ENCODE measurements at places on chromosomes 2 and 18. TPM values are rescaled to one million over a fixed set of nuclear protein-coding genes. Genes with fewer than 3 reads are reported as not detected.

GRCh38 chr2:232073699-232074098, 112.2 kb downstream of the DIS3L2 start:
- DNase-seq = no peak

EFEMP1 gene
- 1,590 TPM for total RNA-seq

DNA sequence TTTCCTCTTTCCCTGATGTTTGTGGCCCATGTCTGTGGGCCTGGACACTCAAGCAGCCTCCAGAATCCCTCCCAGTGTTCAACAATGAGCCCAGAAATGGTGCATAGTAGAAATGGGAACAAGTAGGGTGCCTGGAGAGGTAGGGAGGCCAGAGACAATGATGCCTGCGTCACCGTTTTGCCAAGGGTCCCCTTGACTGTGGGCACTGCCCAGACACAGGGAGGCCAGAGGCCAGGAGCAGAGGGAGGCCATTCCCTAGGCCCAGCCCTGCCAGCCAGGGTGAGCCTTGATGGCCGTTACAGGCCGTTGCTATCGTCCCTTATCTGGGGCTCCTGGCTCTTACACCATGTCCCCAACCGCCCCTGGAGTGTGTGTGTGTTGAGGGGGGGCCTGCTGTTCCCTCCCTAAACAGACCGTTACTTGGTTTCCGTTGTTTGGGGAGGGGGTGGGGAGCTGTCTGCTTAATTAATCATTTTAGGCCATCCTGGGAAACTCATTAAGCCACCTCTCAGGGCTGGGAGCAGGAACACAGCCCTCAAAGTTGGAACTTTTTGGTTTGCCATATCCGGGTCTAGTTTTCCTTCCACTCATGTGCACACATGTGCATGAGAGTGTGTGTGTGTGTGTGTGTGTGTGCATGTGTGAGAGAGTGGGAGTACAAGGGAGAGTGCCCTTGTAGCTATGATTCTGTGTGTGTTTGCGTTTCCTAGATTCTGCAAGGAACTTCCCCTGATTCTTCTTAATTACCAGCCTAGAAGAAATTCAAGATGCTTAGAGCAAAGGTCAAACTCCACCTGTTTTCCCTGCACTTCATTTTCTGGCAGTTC, 135.2 kb upstream of the HAAO start:
- DNase-seq = no peak

- no peak for DNase-seq
Measured at GRCh38 chr2:240868286-240869108, at the start of gene AGXT. Gene AGXT (plus strand): TSS chr2:240868824. CDS start chr2:240868866, 42 bp downstream.

GRCh38 chr2:205806143-205806905, 124.0 kb downstream of the NRP2 start:
- no peak for DNase-seq

DNA sequence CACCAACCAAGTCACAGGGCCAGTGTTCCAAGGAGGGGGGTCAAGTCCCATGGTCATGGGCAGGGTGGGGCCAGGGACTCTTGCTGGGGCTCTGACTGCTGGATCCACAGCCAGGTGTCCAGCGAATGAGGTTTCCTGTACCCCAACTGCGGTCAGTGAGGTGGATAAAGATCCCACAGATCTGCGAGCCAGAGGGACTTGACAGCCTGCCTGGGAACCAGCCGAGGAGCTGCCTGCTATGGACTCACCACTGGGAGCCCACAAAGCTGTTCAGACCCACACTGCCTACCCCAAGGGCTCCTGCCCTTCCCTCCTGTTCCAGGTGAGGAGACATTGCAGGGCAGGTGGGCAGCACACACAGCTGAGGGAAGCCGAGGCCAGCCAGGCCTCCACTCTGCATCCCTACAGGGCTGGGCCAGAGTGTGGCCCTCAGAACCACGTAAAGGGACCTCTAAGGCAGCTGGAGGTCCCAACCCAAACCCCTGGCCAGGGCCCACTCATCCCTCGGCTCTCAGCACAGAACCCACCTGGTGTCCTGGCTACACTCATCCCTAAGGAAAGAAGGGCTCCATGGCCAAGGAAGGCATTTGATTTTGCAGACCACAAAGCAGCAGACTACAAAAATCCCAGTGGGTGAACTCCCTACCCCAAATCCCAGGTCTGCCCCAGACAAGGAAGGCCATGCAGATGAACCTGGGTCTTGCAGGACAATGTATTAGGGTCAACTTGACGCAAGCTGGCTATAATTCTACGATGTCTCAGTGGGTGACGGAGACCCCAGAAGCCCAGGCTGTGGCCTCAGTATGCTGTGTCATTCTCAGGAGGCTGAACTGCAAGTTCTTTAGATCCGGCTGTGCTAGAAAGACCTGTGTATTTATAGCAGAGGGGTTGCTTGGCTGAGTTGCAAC, 209.2 kb downstream of the MGAT5 start:
- DNase-seq = no peak

DNA sequence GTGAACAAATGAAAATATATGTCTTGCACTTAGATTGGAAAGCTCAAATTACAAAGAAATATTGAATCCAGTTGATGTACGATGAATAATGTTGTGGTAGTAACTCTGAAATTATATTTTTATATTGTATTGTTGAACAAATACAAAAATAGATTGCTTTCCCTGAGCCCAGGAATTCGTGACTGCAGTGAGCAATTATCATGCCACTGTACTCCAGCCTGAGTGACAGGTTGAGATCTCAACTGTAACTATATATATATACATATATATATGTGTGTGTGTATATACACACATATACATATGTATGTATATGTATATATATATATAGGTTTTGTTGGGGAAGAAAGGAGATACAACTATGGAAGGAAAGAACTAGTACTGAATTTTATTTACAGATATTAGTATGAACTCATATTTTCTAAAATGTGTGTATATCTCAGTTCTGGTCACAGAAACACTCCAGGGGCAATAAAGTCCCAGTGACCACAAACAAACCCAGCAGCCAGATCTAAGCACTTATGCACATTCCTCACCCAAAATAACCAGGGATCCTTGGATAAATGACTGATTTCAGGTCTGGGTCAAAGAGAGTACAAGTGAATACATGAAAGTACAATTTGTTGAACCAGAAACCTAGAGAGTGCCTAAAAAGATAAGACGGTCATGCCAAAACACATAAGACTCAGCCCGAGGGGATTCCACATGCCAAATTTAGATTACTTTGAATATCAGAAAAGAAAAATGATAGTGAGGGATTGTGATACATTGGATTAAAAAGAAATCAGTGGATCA, 146.3 kb downstream of the TMX3 start:
- no peak for DNase-seq
